ENCODE measurements at places on chromosomes 16 and 17.

DNA sequence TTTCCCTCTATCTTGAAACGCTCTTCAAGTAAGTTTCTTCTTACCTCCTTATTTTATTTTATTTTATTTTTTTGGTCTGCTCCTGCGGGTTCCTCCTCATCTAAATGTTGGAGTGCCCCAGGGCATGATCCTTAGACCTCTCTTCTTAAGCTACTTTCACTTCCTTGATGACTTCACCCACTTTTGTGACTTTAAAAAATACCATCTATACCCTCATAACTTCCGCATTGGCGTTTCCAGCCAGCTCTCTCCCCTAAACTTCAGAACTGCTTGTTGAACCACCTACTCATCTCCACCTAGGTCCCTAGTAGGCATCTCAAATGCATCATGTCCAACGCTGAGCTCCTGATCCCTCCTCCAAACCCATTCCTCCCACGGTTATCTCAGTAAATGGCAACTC, 51.4 kb upstream of the NFAT5 start:
- no peak for DNase-seq

DNA sequence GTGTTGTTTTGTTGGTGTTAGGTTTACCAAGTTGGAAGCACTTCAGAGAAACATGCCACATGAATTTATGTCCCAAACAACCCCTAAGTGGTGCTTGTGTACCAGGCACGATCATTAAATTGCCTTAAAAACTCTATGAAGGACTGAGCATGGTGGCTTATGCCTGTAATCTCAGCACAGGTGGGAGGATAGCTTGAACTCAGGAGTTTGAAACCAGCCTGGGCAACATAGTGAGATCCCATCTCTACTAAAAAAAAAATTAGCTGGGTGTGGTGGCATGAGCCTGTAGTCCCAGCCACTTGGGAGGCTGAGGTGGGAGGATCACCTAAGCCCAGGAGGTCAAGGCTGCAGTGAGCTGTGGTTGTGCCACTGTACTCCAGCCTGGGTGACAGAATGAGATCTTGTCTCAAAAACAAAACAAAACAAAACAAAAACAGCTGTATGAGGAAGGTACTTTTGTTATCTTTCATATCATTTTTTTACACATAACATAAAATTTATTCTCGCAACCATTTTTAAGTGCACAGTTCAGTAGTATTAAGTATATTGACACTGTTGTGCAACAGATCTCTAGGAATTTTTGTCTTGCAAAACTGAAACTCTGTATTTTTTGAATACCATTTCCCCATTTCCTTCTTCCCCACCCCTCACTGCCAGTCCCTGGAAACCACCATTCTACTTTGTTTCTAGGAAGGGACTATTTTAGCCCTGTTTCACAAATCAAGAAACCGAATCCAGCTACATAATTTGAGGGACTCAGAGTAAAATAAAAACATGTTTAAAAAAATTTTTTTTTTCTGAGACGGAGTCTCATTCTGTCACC, 14.3 kb upstream of the RBBP6 start:
- no peak for DNase-seq

DNA sequence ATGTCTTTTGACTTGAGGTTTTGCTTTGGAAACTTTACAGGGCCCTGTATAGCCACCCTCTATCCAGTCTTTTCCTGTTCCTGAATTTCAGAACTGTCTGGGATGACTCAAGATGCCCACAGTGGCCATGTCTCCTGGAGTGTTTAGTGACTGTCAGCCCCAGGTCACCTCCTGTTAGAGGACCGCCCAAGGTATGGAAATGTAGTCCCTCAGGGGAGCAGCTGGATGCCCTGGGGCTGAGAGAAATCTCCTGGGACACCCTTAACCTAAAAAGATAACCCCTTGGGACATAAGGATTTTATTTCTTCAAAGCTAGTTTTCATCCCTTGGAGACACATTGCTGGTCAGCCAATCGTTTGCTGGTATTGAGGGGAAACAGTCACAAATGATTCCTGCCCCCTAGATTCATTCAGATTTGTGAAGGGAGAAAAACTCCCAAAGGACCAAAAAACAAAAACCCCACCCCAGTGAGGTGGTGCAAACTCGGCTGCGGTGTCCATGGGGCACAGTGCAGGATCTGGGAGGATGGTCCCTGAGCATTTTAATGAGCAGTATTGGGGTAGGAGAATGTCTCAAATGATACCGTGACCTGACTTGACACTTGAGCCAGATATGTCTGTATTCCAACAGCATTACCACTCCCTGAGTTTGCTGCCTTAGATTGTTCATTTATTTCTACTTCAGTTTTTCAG, 1.7 kb downstream of the ZNF267 start:
- DNase-seq: no peak

- DNase-seq: no peak
Measured at GRCh38 chr17:74529243-74529642, 2.0 kb downstream of the CD300LB start.

DNA sequence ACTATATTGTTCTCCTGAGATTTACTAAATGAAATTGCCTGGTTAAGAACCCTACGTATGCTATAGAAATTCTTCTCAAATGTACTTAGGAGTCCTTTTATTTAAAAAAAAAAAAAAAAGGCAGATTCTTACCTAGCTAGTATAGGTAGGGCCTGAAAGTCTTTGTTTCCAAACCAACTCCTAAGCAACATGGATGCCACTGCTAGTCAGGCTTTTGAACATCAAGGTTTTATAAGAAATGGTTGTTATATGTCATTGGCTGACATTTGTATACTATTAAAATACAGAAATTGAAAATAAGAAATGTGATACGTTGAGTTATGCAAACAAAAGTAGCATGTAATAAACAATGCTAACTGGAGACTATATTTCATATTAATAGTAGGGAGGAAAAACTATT, 1.2 kb downstream of the EVI2A start:
- DNase-seq: no peak

GRCh38 chr17:50689956-50690886, 17.5 kb downstream of the ANKRD40 start:
- no peak for DNase-seq

GRCh38 chr17:39756380-39757079, 18.8 kb downstream of the GRB7 start:
- no peak for DNase-seq

GRCh38 chr16:89921702-89922476, 1.3 kb upstream of the TUBB3 start:
- peak; percentile 84 for DNase-seq

DNA sequence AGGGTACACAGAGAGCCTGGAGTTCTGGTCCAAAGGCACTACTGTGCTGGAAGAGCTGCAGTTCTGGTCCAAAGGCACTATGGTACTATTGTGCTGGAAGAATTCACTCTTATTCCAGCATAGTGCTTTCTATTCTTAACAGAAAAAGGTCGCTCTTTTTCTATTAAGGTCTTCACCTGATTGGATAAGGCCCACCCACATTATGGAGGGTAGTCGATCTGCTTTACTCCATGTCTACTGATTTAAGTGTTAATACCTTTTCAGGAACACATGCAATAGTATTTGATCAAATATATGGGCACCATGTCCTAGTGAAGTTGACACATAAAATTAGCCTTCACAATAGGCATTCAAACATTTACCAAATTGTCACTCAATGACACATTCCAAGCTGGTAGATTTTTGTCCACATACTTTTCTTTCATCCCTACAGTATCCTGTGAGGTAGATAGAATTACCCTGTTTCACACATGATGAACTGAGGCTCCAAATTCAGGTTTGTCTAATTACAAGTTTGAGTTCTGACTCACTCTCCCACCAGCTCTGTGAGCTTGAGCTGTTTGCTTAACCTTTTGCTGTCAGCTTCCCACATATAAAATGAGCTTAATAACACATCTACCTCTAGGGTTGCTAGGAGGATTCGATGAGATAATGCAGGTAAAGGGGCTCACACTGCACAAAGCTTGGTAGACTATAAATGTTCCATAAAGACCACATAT, 129.9 kb downstream of the AIPL1 start:
- no peak for DNase-seq

DNA sequence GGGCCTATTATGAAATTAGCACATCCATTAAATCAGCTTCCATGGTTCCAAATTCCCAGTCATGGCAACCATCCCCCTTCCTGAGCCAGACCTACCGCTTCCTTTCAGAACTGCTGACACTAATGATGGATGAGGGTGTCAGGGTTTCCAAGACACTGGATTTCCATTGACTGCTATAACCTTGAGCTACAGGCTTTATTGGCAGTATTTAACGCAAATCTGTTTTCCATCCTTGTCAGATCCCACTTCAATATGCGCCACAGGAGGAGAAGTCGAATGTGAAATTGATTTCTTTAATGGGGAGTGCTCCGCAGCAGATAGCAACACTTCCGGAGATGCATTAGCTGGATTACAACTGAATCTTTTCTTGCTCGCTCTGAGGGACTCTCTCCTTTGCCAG, 197.1 kb downstream of the HS3ST4 start:
- no peak for DNase-seq

DNA sequence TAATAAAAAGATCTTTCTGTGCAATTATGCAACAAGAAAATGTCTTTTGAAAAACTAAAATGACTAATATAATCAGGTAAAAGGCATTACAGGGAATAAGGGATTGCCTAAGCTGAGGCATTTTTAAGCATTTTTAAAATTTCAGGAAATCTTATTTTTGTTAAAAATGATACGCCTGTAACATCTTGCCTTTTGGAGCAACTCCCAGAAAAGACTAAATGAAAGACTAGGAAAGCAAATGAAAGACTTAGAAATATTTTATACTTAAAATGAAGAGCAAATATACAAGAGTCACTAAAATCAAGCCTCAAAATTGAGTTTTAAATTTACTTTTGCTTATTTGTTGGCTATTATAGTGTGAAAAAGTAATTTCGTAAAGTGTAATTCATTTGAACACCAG, 55.8 kb downstream of the DUSP14 start:
- DNase-seq: no peak

GRCh38 chr16:87782033-87782432, 16.2 kb upstream of the KLHDC4 start:
- no peak for DNase-seq

DNA sequence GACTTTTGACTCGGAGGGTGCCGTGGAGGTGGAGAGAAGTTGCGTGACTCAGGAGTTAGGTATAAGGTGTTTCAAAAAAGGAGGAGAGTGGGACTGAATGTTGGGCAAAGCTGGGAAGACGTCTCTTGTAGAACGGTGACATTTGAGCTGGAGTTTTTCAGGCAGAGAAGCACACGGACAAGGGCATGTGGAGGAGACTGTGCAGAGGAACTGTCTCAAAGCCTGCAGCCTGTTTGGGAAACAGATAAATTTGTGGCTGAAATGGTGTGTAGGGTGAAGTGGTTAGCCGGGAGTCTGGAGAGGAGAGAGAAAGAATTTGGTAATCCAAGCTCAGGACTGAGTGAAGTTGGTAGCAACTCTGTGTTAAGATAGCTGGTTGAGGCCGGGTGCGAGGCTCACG, 9.8 kb downstream of the USP10 start:
- no peak for DNase-seq

- DNase-seq: no peak
Measured at GRCh38 chr17:49114703-49115102, 17.9 kb upstream of the B4GALNT2 start.

DNA sequence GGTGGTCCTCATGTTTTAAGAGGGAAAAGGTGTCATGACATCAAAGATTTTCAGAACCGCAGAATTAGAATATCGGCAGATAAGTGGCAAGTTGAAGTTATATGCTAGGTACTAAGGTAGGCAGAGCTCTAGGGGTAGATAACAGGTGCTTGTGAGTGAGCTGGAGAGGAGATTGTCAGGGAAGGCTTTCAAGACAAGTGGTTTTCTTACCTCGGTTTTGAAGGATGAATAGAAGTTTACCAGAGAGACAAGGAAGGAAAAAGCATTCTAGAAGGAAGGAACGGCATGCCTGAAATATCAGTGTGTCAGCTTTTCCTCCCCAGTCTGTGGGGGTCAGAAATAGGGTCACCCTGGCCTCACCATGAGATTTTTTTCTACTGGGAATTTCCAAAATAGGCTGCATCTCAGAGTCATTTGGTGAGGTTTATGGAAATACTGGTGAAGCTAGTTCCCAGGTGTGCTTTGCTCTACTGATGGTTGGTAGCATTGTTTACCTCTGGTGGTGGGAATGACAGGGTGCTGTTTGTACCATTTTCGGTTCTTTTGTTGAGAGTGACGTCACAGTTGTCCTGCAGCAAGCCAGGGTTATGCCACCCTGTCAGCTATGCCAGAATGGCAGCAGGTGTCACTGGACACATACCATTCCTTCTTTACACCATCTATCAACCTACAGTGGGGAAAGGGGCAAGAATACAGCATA, 112.5 kb downstream of the MSI2 start:
- no peak for DNase-seq

DNA sequence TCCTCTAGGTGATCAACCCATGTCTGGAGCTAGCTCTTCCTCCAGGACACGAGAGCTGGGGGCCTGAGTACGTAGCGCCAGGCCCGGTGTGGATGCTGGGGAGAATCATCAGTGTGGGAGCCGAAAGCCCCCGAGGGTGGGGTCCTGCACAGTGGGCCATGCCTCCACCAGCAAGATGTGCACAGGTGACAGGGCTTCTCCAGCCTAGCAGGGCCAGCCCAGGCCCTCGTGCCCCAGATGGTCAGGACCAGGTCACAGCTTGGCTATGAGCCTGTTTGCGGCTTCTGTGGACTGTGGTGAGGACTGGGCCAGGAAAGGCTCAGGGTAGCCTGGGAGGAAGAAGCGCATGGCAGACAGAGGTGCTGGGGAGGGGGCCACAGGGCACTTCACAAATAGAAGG, 7.8 kb downstream of the MPG start:
- no peak for DNase-seq

- DNase-seq: no peak
Measured at GRCh38 chr16:70375636-70376611, 29.2 kb downstream of the DDX19A start.

DNA sequence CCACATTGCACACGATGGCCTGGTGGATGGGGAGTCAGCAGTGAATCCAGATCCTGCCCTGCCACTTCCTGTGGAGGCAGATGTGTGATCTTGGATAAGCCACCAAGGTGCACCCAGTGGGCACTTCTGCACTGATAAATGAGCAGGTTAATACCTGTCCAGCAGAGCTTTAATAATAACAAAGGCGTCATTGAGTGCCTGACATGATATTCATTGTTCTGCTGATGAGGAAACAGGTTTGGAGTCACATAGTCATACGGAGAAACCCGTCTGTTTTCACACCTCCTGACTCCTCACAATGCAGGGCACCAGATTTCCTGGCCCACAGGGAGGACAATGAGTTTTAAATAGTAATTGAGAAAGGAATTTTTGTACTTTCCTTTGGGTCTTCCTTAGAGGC, 324.6 kb upstream of the CDH5 start:
- DNase-seq: no peak

DNA sequence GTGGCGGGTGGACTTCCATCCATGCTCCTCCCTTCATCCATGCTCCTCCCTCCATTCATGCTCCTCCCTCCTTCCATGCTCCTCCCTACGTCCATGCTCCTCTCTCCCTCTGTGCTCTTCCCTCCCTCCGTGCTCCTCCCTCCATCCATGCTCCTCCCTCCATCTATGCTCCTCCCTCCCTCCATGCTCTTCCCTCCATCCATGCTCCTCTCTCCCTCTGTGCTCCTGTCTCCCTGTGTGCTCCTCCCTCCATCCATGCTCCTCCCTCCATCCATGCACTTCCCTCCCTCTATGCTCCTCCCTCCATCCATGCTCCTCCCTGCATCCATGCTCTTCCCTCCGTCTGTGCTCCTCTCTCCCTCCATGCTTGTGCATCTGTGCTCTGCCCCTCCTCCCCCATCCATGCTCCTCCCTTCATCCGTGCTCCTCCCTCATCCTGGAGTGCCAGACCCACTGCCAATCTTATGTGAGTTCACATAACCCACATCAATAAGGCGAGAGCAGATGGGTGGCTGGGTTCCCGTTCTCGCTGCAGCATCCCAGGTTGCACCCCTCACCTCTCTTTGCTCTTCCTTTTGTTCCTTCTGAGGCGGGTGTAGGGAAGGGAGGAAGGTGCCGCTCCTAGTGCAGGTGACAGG, 22.8 kb downstream of the KSR1 start:
- no peak for DNase-seq

- DNase-seq: no peak
Measured at GRCh38 chr16:90015586-90016338, 3.5 kb downstream of the DBNDD1 start.

All from HS-27A (cell line).